ENCODE measurements at places on chromosomes 5 and 9.

DNA sequence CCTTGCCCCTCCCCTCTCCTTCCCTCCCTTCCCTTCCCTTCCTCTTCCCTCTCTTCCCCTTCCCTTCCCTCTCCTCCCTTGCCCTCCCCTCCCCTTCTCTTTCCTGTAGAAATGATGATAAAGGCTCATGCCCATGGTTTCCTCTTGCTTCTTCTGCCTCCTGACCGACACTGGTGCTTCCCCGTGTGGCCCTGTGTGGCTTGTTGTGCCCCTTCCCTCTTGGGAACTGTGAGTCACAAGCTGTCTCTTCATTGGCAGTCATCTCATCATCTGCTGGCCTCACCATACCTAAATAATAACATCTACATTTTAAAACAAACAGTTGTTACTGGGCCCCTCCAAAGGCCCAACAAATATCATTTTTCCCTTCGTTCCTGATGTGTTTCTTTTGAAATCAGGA is 11.7 kb upstream of the CARNMT1 start:
- H3K4me3 ChIP-seq = no peak overlapping the region
- no peak for DNase-seq
- peaks cover 5% of the 10 kb centered on the region for H3K27me3 ChIP-seq
- H3K36me3 ChIP-seq = no peaks in the 10 kb centered on the region

DNA sequence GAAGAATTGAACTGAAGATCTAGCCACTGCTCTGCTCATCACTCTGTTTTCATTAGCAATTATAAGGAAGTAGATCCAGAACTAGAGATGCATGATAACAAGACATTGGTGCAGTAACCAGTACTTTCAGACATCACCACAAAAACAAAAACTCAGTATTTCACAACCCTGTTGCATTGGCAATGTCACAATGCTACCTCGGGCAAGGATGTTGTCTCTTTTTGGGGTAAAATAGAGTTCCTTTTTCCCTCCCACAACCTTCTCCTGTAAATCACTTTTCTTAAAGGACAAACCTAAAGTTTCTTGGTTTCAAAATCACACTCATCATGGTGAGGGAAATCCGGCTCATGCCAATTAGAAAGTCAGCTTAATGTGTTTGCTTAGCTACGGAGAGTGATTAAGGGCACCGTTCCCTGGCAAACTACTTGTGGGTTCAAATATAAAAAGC is 420.1 kb upstream of the MEF2C start:
- no peaks in the 10 kb centered on the region for H3K36me3 ChIP-seq
- H3K27me3 ChIP-seq = no peaks in the 10 kb centered on the region
- H3K4me3 ChIP-seq = no peak overlapping the region
- no peak for DNase-seq

- no peak overlapping the region for H3K27ac ChIP-seq
- H3K36me3 ChIP-seq = no peaks in the 10 kb centered on the region
- no peaks in the 10 kb centered on the region for H3K27me3 ChIP-seq
- no peak overlapping the region for H3K4me3 ChIP-seq
- peaks cover 4% of the 10 kb centered on the region for H3K4me1 ChIP-seq
Observed at GRCh38 chr9:86876621-86877196, 70.6 kb downstream of the GAS1 start.

DNA sequence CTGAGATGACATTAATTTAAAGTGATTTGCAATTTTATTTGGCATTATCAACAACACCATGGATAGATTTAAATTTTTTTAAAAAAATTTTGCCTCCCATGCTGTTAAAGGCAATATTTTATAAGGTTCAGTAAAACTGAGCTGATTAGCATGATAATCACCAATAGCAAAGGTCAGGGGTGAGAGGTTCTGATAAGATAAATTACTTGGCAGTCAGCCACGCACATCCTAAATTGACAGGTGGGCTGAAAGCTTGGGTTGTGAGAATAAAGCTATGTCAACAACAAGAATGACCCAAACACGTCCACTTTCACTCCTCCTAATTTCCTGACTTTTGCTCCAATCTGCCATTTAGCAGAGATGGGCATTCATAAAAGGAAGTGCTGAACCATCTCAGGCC is 127.1 kb downstream of the LHFPL2 start:
- H3K27me3 ChIP-seq = no peaks in the 10 kb centered on the region
- no peaks in the 10 kb centered on the region for H3K36me3 ChIP-seq

DNA sequence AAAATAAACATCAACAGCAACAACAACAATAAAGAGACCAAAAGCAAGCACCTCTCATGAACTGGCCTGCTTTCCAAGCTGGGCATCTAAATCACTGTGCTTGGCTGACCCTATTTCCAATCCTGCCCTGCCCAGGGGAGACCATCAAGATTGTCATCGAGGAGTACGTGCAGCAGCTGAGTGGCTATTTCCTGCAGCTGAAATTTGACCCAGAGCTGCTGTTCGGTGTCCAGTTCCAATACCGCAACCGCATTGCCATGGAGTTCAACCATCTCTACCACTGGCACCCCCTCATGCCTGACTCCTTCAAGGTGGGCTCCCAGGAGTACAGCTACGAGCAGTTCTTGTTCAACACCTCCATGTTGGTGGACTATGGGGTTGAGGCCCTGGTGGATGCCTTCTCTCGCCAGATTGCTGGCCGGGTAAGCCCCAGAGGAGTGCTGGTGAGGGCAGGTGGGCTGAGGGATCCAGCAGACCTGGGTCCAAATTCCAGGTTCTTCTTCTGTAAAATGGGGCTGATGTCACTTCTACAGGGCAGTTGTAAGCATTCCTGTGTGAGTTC is 15.6 kb downstream of the PTGS1 start:
- no peaks in the 10 kb centered on the region for H3K36me3 ChIP-seq
- no peak for DNase-seq
- no peak overlapping the region for H3K4me3 ChIP-seq

GRCh38 chr9:4814913-4815312 is 22.2 kb downstream of the RCL1 start:
- H3K36me3 ChIP-seq = no peaks in the 10 kb centered on the region
- H3K4me1 ChIP-seq = no peaks in the 10 kb centered on the region
- H3K4me3 ChIP-seq = no peak overlapping the region
- DNase-seq = no peak

DNA sequence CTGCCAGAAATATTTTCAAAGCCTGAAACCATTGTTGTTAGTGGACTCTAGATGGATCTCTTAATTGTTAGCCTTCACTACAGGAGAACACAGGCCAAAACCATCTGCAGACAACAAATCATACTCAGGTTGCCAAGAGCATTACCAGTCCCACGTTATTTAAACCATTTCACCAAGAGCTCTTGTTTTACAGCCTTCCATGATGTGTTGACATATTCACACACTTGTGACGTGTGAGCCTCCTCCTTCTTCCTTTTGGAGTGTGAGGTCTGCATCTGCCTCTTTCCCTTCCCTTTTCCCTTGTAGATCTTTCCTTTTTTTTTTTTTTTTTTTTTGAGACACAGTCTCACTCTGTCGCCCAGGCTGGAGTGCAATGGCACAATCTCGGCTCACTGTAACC is 279.0 kb downstream of the AUH start:
- H3K27me3 ChIP-seq = no peaks in the 10 kb centered on the region
- no peak overlapping the region for H3K4me3 ChIP-seq

GRCh38 chr9:70618784-70619183 is 204.3 kb upstream of the KLF9 start:
- H3K27ac ChIP-seq = no peak overlapping the region
- no peaks in the 10 kb centered on the region for H3K27me3 ChIP-seq
- peaks cover 66% of the 10 kb centered on the region for H3K36me3 ChIP-seq
- H3K4me1 ChIP-seq = no peaks in the 10 kb centered on the region
- peak overlapping the region; percentile 52 for H3K4me3 ChIP-seq

DNA sequence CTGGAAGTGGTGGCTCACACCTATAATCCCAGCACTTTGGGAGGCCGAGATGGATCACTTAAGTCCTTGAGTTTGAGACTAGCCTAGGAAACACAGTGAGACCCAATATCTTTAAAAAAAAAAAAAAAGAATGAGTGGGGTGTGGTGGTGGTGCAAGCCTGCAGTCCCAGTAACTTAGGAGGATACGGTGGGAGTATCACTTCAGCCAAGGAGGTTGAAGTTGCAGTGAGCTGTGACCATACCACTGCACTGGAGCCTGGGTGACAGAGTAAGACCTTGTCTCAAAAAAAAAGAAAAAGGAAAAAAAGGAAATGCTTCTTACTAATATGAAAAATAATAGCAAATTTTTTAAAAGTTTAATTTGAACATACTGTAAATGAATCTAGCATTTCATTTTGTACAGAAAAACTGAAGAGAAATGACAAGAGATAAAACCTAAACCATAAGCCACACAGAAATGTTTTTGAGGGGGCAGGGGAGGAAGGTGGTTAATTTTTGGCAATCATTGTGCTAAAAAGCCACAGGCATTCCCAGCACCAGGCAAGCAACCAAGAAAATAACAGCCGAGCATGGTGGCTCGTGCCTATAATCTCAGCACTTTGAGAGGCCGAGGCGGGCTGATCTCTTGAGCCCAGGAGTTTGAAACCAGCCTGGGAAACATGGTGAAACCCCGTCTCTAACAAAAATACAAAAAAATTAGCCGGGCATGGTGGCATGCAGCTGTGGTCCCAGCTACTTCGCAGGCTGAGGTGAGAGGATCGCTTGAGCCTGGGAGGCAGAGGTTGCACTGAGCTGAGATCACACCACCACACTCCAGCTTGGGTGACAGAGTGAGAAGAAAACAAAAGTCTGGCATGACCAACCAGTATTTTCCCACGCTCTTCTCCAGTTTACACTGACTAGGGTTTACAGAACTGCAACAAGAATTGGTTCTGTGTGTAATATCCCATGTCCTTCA is 114.5 kb upstream of the NR5A1 start:
- H3K27me3 ChIP-seq = no peaks in the 10 kb centered on the region
- no peak overlapping the region for H3K27ac ChIP-seq
- H3K4me3 ChIP-seq = no peak overlapping the region
- no peak for DNase-seq

DNA sequence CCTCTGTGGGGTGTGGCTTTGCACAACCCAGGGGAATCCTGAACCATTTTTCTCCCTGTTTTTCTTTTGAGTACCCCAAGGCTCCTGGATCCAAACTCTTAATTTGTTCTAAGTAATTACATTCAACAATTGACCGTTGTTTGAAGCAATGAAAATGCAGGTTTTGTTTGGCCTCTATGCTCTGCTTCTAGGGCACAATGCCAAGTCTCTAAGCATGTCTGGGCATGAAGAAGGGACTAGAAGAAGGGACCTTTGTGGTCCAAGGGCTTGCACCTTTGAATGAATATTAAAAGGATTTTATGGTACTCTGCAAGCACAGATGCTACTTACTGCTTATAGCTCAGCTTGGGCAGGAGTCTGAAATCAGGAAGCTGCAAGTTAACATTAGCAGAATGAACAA is 6.6 kb upstream of the ENC1 start:
- H3K27me3 ChIP-seq = no peaks in the 10 kb centered on the region
- no peak overlapping the region for H3K4me3 ChIP-seq
- DNase-seq = no peak
- H3K36me3 ChIP-seq = no peaks in the 10 kb centered on the region

DNA sequence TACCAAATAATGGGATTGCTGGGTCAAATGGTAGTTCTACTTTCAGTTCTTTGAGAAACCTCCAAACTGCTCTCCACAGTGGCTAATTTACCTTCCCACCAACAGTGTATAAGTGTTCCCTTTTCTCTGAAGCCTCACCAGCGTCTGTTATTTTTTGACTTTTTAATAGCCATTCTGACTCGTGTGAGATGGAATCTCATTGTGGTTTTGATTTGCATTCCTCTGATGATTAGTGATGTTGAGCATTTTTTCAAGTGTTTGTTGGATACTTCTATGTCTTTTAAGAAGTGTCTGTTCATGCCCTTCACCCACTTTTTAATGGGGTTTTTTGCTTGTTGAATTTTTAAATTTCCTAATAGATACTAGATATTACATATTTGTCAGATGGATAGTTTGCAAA is 28.4 kb upstream of the SUSD1 start:
- no peak for DNase-seq
- H3K27me3 ChIP-seq = no peaks in the 10 kb centered on the region
- no peak overlapping the region for H3K4me3 ChIP-seq
- no peaks in the 10 kb centered on the region for H3K4me1 ChIP-seq
- no peak overlapping the region for H3K27ac ChIP-seq
